D721Med (cell line): ENCODE measurements at places on chromosomes 2 and 18.

DNA sequence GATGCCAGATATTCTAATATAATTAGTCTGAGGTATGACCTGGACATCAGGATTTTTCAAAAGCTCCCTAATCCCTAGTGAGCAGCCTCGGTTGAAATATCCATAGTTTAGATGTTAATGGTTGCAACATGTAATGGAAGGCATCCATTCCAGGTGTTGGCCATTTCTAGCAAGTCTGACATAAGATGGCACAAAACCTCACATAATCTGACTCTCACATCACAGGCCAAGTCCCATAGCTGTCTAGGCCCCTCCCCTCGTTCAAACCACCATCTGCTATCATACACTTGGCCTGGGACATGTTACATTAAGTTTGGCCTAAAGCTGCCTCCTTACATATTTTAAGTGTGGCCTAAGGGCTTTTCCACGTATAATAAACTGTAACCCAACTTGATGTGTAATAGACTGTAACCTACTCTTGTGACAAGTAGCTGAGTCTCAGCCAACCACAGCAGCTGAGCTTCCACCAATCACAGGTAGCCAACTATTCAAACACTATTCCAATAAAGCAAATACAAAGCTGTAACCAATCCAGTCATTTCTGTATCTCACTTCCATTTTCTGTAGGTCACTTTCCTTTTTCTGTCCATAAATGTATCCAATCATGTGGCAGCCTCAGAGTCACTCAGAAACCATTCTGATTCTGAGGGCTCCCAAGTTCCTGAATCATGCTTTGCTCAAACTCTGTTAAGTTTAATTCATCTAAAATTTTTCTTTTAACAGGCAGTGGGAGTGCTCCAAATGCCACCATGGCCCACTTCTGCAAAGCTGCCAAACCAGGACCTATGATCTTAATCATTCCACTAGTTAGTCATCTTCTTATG is 59.4 kb downstream of the ADD2 start:
- no peak for DNase-seq

GRCh38 chr2:16553226-16553625 is 112.4 kb downstream of the CYRIA start:
- no peak for DNase-seq

GRCh38 chr2:148023861-148024260 is 3.0 kb downstream of the MBD5 start:
- no peak for DNase-seq

DNA sequence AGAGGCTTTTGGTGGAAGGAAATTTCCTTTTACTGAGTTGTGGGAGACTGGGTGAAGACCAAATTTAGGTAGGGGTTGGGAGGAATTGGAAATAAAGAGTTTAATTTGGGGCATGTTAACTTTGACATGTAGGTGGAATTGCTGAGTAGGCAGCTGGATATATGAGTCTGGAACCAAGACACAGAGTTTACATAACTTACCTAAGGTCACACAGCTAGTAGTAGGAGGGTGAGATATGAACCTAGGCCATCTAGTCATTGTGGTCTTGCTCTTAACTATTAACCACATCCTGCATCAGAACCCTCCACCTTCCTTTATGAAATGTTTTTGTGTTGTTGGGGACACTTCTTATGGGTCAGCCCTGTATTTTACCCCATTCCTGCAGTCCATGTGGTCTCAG is 113.1 kb downstream of the ICOS start:
- DNase-seq = no peak

GRCh38 chr2:204652063-204652462 is 106.8 kb downstream of the PARD3B start:
- DNase-seq = no peak

DNA sequence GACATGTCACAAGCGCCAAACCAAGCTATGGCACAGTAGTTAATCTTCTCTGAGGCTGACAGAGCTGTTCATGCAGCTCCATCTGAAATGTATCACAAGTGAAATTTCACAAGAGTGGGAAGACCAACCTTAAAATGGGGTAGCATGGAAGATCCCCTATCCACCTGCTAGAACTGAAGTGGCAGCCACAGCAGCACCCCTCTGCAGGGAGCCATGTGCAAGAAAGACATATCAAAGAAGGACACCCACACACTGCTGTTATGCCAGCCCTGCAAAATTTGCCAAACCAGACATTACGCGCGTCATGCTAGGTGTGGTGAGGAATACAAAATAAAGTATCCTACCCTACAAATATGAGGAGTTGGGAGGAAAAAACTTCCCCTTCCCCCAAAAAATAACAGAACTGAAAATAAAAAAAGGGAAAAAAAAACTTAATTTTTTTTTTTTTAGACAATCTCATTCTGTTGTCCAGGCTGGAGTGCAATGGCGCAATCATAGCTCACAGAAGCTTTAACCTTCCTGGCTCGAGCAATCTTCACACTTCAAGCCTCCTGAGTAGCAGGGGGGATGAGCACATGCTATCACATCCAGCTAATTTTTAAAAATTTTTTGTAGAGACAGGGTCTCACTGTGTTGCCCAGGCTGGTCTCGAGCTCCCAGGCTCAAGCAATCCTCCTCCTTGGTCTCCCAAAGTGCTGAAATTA is 76.2 kb downstream of the STK39 start:
- DNase-seq = no peak

GRCh38 chr2:159193791-159194190 is 92.7 kb downstream of the WDSUB1 start:
- no peak for DNase-seq

DNA sequence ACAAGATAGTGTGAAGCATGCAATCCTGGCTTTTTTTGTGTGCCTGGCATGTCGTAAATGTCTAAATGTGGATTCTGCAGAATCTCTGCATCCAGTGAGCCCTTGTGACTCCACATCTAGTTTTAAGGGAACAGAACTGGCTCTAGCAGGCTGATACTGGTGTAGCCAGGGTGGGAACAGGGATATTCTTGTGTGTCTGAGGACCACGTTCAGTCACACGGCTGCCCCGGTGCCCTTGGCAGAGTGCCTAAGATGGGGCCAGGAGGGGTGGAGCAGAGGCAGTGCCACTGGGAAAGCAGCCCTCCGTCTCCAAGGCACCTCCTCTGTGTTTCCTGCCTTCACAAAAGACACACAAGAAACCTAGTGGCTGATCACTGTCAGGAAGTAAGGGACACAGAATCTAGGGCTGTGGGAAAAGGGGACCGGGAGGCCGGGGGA is 91.5 kb upstream of the PARD3B start:
- no peak for DNase-seq

GRCh38 chr2:173215316-173215715 is 139.4 kb upstream of the CDCA7 start:
- DNase-seq = no peak

DNA sequence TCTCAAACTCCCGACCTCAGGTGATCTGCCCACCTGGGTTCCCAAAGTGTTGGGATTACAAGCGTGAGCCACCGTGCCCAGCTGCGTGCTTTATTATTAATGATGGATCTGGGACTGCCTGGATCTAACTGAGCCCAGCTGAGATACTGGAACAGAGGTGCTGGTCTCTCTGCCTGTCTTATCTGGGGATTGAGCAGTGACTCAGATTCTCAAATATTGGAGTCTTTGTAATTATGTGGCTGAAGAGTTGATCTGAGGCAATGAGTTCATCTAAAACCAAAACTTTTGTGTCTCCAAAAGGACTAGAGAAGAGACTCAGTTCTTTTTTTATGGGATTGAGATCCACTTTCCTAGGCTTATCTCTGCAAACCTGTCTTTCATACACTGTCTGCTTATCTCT is 16.3 kb downstream of the PLEKHB2 start:
- DNase-seq = no peak

DNA sequence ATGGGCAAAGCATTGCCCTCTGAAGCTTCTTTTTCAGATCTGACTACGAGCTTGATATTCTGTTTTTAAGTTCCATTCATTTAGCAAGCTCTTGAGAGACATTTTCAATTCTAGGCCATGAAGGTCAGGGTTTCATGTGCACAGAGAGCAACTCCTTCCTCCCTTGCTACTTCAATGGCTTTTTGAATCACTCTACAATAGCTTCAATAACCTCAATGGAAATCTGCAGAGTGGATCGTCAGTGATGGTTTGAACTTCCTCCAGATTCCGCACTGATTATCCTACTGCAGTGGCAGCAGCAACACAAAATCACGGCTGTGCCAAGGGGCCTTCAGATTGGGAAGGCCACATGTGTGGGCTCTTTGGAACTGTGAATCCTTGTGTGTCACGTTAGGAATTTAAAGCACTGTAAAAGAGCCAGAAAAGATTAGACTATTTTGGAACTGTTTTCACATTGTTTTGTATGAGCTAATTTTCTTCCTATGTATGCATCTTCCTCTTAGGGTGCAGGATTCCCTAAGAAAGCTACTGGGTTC is 88.4 kb upstream of the MGAT4A start:
- no peak for DNase-seq

GRCh38 chr18:39620551-39621168 is 2055.1 kb upstream of the CELF4 start:
- DNase-seq = no peak

- no peak for DNase-seq
Measured at GRCh38 chr18:9766076-9766481, 58.0 kb downstream of the RAB31 start.

GRCh38 chr2:188664416-188664815 is 309.8 kb upstream of the COL3A1 start:
- no peak for DNase-seq

DNA sequence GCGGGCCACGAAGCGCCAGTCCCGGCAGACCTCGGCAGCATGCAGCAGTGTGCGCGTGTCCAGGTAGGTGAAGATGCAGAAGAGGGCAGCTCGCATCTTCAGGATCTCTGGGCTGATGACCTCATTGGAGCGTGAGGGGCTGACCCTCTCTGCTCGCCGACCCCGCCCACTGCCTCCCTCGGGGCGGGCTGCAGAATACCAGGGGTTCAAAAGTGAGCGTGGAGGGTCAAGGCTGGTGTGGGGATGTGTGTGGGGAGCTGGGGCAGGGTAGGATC is 20.0 kb downstream of the FBXO41 start:
- no peak for DNase-seq

DNA sequence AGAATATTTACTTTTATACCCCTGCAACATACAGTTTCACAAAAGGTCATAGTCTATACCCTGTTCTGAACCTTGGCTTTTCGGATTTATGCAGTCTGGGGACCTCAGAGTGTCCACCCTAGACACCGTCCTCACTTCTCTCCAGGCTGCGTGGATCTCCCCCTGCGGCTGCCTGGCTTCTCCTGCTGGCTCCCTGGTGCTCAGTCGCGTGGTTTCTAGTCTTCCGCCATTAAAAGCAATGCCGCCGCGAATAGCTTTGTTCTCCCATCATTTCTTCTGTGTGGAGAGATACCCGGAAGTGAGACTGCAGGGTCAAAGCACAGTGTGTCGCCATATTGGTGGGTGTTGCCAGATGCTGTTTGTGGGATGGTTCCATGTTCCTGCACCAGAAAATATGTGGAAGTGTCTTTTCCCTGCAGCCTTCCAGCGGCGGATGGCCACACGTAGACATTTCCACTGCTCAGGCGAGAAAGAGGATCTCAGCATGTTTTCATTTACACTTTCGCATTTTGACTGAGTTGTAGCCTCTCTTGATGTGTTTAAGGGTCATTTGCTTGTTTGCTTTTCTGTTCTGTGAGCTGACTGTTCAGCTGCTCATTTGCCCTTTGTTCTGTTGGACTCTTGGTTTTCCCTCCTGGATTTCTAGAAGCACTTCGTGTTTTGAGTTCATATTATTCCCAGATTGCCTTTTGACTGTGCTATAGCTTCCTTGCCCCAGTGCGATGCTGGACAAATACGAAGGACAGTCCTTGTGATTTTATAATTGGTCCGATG is 22.9 kb upstream of the ASB1 start:
- no peak for DNase-seq

DNA sequence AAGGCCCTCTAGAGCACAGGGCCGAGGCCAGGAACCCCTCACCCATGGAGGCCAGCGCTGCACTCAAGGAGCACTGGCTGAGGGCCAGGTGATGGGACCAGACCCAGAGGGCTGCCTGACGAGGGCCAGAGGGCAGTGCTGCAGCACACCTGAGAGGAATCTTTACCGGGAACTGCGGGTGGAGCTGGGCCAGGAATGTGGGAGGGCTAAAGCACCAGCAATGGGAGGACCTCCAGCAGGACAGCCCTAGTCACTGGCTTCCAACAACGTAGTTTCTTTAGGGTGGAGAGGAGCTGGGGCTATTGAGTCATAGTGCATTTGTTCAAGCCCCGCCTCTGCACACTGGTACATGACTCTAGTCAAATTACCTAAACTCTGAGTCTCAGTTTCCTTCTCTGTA is 143.4 kb downstream of the TMEM17 start:
- DNase-seq = no peak

GRCh38 chr2:147665105-147665504 is 179.7 kb upstream of the ACVR2A start:
- no peak for DNase-seq

- DNase-seq = no peak
Measured at GRCh38 chr18:47881752-47882455, 48.6 kb downstream of the SMAD2 start.

DNA sequence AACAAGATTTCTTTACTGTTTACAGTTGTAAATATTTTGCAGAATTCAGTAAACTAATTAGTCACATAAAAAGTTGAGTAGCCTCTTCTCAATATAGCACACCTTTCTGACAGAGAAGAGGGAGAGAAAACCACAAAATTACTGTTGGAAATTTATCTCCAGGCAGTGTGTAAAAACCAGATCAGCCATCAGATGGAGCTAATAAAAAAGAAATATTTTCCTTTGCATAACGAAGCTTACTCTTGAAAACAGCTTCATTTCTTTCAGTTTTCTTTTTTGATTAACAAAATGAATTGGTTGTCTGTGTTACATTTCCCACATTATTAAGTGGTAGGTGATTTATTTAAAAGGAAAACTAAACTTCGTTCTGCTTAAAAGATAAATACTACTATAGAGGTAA is 259.3 kb upstream of the KCNJ3 start:
- DNase-seq = no peak

DNA sequence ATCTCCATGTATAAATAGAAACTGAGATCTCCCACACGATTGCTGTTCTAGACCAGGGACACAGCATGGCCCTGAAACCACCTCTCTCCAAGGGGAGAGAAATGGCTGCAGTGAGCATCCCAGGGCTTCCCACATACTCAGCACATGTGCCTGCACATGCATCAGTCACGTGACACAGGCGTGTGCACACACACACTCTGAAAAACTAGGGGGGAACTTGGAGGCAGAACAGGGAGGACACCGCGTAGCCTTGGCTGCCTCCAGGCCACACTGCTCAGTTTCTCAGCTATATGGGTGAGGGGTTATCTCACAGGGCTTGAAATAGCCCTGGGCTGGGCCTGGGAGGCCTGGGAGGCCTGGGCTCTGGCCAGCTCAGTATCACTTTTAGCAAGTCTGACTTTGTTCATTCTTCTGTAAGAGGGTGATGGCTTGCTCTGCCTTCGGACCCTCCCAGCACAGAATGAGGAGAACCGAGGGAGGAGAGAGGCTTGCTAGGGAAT is 66.9 kb downstream of the EMX1 start:
- no peak for DNase-seq

GRCh38 chr18:21598726-21599584 is 1.5 kb downstream of the ESCO1 start:
- no peak for DNase-seq
